ENCODE measurements at places on chromosomes 4 and X. TPM values are rescaled to one million over a fixed set of nuclear protein-coding genes. Genes with fewer than 3 reads are reported as not detected.
A peak's percentile ranks its signal among the peaks of the same experiment; 100 is the strongest.

GRCh38 chr4:8391071-8391470, 49.5 kb downstream of the ACOX3 start:
- DNase-seq, result peak; percentile 25

MGARP gene
- 1.7 TPM for total RNA-seq

TMEM144 gene
- 18.3 TPM for total RNA-seq

- no peak for DNase-seq
Observed at GRCh38 chr4:13599159-13599558, 28.4 kb downstream of the BOD1L1 start.

GRCh38 chr4:1775731-1776500, 17.2 kb upstream of the FGFR3 start:
- DNase-seq, result no peak

- no peak for DNase-seq
Observed at GRCh38 chrX:122582280-122582974, 601.7 kb upstream of the GRIA3 start.

DNA sequence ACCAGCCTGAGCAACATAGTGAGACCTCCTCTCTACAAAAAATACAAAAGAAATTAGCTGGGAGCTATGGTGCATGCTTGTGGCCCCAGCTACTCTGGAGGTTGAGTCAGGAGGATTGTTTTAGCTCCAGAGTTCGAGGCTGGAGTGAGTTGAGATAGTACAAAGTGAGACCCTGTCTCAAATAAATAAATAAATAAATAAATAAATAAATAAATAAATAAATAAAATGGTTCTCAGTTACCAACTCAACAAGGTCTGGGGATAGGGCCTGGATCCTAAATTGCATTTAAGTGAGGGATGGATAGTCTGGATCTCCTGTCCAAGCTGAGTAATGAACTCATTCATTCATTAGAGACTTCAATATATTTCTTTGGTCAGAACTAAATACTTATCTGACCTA, 115.7 kb upstream of the IL1RAPL2 start:
- no peak for DNase-seq

DNA sequence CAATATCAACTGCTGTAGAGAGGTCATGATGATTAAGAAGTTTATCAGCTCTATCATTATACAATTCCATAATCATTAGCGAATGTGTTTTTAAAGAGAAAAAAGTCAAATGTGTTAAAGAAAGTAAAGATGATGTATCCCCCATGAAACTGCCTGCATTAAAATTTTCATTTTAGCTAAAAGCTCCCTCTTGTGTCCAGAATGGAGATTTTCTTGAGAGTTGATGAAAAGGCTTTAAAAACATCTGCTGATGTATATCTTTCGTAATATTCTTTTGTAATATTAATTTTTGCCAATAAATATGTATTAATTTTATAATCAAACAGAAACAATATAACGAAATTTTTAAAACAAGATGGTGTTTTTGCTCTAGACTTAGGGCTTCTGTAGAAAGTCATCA, 52.1 kb upstream of the LHFPL1 start:
- no peak for DNase-seq

GPRIN3 gene
- 10.3 TPM for total RNA-seq

DNA sequence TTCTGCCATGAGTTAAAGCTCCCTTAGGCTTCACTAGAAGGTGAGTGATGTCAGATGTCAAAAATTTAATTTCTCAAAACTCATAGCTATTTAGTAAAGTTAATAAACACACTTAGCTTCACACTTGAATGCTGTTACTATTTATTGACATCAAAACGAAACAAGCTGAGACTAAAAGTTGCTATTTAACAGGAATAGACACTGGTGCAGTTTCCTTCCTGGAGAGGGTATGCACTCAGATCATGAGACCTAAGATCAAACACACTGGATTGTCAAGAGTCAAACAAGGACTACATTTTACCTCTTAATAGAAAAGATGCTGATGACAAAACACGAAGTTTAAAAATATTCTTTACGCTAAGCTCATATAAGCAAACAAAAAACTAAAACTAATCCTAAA, 18.9 kb downstream of the UPF3B start:
- DNase-seq, result no peak

DRP2 gene
- 0.03 TPM for total RNA-seq

- DNase-seq, result no peak
Observed at GRCh38 chrX:118657413-118657812, 70.0 kb upstream of the IL13RA1 start.

GRCh38 chr4:57077550-57078343, 32.4 kb downstream of the IGFBP7 start:
- DNase-seq, result no peak

- DNase-seq, result no peak
Observed at GRCh38 chr4:33996075-33996718, 2248.1 kb downstream of the ARAP2 start.

- no peak for DNase-seq
Observed at GRCh38 chr4:52312722-52313121, 261.6 kb downstream of the SPATA18 start.

- peak; percentile 51 for DNase-seq
Observed at GRCh38 chr4:141132072-141132708, 1.1 kb downstream of the RNF150 start.

EPGN gene
- 1.1 TPM for total RNA-seq

- no peak for DNase-seq
Observed at GRCh38 chr4:57691370-57691769, 581.2 kb upstream of the IGFBP7 start.

DNA sequence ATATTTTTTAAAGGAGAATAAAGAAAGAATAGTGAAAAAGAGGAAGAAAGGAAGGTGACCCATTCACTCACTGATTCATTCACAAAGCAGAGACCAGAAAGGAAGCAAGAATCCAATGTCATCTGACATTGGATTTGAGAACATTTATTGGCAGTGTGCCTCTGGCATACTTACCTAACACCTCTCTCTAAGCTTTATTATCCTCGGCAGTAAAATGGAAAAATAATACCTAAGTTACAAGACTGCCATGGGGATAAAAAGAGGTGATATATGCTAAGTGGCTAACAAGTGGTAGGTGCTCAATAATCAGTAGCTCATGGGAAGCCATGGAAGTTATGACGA, 41.6 kb upstream of the PPARGC1A start:
- no peak for DNase-seq

RIPPLY1 gene
- total RNA-seq, result not detected

DNA sequence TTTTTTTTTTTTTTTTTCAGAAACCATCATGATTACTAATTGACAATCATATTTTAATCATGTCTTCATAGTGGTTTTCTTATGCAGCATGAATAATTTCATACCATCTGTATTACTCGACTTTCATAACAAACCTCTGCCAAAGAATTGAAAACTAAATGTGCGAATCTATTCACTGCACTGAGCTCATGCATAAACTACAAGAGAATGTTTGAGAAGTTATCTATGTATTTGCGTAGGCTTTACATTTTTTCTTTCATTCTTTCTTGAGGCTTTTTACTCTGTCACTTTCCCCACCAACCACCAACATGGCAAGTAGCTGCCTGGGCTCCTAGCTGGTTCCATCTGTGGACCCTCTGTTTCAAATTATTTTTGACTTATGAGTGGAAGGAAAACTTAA, 1761.0 kb downstream of the STIM2 start:
- no peak for DNase-seq

GRCh38 chrX:86121916-86122315, 26.3 kb upstream of the DACH2 start:
- DNase-seq, result no peak

DNA sequence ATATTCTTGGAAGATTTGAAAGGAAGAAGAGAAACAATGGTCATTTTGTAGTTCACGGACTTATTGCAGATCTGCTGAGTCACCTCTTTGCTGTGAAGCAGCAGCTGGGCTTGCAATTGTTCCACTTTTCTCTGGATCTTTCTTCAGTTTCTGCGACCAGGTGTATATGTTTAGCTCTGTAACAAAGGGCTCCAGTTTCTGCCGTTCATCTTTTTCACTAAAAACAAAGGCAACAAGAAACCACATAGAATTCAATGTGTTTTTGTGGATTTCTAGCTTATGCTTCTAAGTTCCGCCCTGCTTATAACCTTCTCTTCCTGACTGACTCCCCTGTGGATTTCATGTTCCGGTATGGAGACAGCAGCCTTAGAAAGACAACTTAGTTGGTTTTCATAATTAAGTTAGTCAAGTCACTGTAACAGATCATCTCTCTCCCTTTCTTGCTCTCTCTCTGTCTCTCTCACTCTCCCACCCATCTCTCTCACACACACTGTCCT, 121.6 kb upstream of the EPHA5 start:
- no peak for DNase-seq

FAM47E gene
- 2.6 TPM for total RNA-seq

CENPU gene
- 1.4 TPM for total RNA-seq

DNA sequence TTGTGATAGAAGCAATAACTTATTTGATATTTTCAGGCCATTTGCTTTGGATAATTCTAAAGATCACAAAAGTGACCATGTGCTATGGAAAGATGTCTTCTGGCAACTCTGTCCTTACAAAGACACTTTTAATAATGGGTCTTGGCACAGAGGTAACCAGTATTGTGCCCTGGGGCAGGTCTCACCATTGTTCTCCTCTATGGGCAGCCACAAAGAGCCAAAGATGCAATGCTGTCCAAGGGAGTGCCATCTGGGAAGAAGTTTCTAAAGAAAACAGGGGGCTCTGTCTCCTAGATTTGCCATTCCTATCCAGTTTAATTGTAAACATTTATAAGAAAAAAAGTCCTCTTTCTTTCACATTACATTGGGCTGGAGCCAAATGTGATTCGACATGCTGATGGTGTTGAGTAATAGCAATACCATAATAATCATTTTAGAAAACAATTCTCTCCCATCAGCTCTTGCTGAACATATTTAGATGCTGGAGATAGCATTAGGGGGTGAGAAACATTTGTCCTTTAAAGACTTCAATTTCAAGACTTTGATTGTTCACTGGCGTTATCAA, 179.9 kb downstream of the KIT start:
- DNase-seq, result no peak

DNA sequence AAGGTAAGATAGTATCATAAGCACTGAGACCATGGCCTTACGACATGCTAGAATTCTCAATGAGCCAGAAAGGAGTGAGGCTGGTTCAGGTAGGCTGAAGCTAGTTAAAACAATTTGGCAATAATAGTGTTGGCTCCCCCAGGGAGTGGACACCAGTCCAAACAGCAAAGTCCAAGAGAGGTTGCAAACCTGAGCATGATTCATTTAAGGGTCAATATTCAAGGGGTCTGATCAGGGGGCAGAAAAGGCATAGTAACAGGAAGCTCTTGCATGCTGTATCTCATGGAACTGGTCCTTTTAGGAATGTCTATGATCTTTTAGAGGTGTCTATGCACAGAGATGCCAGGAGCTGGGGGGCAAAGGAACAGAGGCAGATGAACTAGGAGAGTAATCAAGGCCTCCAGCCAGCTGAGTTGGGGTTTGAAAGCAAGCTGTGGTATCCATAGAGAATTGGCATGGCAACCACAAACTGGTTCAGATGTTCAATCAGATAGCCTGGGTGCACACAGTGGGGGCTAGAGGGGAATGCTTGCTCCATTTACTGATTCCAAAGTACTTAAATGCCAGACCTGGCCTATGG, 5.1 kb downstream of the GJB1 start:
- DNase-seq, result no peak

GRCh38 chr4:155807021-155807420, 48.2 kb downstream of the GUCY1B1 start:
- DNase-seq, result no peak

DNA sequence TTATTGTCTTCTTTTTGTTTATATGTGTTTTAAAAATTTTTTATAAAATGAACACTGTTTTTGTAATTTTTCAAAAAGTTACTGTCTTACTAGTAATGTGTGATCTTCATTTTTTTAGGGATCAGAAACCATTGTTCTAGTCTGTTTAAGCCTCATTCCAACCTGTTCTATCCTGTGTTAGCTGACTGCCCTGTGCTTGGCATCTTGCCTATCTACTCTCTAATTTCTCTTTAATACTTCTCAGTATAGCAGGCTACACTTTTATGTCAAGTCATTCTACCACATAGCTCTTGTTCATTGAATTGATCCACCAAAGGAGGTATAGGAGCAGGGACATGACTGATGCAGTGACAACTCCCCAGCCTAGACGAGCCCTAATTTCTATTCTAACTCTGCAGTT, 70.2 kb upstream of the PLS3 start:
- DNase-seq, result no peak

DNA sequence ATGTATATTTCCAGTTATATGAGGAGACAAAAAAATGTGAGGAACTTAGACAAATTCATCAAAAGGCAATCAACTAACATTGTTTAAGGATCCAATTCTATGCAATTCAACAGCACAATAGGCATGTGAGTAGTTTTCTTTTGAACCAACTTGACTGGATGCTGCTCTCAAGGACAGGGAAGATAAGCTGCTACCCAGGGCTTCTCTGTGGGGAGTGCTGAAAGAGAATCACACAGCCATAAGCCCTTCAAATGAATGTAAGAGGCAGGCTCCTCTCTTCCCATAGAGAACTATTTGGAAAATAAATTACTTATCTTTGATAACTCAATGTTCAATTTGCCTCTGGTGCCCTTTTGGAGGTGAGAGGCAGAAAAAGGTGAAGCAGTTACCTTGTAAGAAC, 1413.6 kb downstream of the PCDH7 start:
- DNase-seq, result no peak

DNA sequence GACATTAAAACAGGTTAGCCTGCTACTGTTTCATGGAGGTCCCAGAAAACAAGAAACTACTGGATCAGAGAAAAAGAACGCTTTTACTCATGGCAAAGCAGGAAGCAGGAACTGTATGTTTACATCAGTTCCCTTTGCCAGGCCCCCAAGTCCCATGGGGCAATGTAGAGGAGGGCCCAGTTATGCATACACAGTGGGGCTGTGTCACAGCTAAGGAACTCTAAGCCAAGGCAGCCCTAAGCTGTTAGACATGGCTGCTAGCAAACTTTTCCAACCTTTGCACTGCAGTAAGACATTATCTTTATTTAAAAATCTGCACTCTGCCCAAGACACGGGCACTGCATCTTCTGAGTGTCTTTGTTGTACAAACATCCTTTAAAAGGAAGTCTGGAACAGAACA, 975.8 kb downstream of the C4orf33 start:
- DNase-seq, result no peak

IQSEC2 gene
- 14.3 TPM for total RNA-seq

- DNase-seq, result no peak
Observed at GRCh38 chr4:93529692-93530372, 298.7 kb upstream of the ATOH1 start.

HHIP gene
- total RNA-seq, result 1.2 TPM

- DNase-seq, result no peak
Observed at GRCh38 chrX:105282077-105282476, 61.6 kb upstream of the TEX13A start.

GRCh38 chr4:156347412-156348075, 393.9 kb upstream of the CTSO start:
- no peak for DNase-seq

CASK gene
- 17.3 TPM for total RNA-seq

GPAT3 gene
- 33.1 TPM for total RNA-seq

Data from right cardiac atrium (tissue), 5 donors.